ENCODE measurements at places on chromosomes 16 and 17.

- DNase-seq, result no peak
Observed at GRCh38 chr17:1638624-1639300, 6.8 kb downstream of the SCARF1 start.

GRCh38 chr17:16492613-16493530 is 879 bp upstream of the LRRC75A start:
- no peak for DNase-seq

DNA sequence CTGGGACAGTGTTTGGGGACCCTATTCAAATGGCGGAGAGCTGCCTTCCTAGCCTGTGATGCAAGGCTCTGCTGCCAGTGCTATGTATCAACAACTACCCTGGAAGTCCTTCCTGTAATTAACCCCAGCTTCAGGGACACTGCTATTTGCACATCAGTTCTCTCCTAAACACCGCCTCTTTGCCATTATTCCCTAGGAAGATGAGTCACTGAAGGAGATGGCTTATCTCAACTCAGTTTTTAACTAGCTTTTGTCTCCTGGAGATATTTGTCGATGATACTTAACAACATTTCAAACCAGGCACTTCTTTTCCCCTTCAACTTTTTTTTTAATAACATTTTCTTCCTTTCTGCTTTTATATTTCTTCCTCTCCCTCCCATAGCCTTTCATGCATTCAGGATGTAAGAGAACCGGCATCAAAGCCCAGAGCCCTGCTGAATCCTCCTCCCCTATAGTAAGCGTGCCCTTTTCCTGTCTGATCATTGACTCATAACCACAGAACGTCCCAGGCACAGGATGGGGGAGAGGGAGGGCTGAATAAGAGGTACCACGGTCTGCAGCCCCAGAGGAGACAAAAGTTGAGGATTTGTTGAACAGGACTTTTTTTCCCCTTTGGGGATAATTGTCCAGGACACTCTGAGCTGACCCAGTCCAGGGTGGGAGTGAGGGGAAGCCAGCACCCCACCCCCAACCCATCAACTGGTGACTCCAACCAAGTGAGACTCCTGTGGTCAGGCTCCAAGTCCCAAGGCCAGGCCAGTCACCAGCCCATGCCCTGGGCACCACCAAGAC is 387.8 kb upstream of the SALL1 start:
- peak; percentile 64 for DNase-seq

- no peak for DNase-seq
Observed at GRCh38 chr17:13054666-13055065, 36.8 kb upstream of the ELAC2 start.

DNA sequence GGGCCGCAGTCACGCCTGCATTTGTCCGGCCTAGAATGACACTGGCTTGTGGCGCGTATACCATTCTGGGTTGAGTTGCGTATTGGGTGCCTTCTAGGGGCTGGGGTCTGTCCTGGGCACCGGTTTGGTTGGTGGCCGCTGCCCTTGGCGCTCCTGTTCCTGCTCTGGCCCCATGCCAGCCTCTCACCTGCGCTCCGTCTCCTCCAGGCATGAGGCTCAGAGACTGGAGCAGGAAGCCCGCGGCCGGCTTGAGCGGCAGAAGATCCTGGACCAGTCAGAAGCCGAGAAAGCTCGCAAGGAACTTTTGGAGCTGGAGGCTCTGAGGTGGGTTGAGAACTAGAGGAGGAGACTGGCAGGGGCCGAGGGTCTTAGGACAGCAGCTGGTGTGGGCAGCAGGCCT is 17.4 kb downstream of the CDIPT start:
- DNase-seq, result no peak
